ENCODE measurements at places on chromosomes 16 and 17.

GRCh38 chr16:86088287-86088686, 189.3 kb downstream of the IRF8 start:
- DNase-seq = no peak

- no peak for DNase-seq
These were observed 222.7 kb downstream of the C16orf95 start for GRCh38 chr16:87094556-87094865.

GRCh38 chr16:10408824-10409381, 23.0 kb downstream of the ATF7IP2 start:
- no peak for DNase-seq

GRCh38 chr16:49464093-49464492, 90.5 kb downstream of the C16orf78 start:
- DNase-seq = no peak

GRCh38 chr17:30251931-30252330, 16.4 kb upstream of the SLC6A4 start:
- no peak for DNase-seq

GRCh38 chr17:9878786-9879525, 26.1 kb downstream of the RCVRN start:
- no peak for DNase-seq

GRCh38 chr17:36104701-36105181, 1.1 kb downstream of the CCL4 start:
- no peak for DNase-seq

GRCh38 chr16:55489956-55490265, 10.9 kb downstream of the MMP2 start:
- DNase-seq = no peak

DNA sequence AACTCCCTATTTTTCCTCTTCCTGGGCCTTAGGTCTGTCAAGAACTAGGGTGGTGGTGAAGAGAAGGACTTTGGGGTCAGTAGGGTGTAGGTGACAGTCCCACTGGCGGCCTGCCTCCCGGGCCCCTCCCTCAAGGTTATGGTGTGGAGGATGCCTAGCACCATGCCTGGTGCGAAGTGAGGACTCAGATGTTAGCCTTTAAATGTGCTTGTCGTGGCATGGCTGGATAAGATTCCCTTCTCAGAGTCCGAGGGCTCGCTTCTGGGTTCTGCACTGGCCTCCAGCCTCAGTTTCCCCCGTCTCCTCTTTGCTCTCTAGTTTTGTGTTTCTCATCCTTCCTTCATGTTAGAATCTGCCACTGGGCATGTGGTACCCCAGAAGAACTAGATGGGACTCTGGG, 32.0 kb downstream of the HAPSTR1 start:
- DNase-seq = no peak

Measured in activated CD4-positive, alpha-beta T cell treated with anti-CD3 and anti-CD28 coated beads, Interleukin-10, Interleukin-2, amounts not matched to agents 100 ng/mL and 50 ng/mL, durations not matched to agents 16 hours and 8 hours (primary cell).